Caki2 (cell line): ENCODE measurements at places on chromosomes 1 and 21.

DNA sequence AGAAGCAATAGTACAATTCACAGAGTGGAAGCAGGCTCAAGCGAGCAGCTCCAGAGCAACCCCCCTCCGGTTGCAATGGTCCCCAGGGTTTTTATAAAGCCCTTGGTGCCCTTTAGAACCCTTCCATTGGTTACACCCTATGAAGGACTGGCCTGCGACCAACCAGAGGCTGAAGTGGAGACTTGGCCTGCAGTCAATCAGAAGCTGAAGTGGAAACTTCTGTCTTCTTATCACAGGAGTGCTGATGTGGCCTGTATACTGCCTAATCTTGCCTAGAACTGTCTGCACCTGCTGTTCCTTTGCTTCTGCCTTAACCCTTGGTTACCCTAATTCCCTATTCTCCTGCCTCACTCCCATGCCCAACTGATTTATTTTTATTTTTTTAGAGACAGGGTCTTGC, 15.4 kb upstream of the FRRS1 start:
- DNase-seq: no peak

GRCh38 chr21:34922479-34922878, 126.6 kb downstream of the RUNX1 start:
- no peak for DNase-seq

DNA sequence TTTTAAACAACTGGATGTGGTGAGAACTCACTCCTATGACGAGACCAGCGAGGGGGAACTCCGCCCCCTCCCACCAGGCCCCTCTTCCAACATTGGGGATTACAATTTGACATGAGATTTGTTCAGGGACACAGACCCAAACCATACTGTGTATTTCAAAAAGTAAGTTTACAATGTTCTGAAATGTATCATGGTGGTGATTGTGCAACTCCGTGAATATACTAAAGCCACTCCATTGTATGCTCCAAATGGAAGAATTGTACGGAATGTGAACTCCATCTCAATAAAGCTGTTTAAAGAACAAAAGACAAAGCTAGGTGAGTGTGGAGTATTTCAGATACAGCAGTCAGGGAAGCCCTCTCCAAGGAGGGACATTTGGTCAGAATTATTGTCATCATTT, 432.1 kb upstream of the VAMP3 start:
- DNase-seq: no peak

DNA sequence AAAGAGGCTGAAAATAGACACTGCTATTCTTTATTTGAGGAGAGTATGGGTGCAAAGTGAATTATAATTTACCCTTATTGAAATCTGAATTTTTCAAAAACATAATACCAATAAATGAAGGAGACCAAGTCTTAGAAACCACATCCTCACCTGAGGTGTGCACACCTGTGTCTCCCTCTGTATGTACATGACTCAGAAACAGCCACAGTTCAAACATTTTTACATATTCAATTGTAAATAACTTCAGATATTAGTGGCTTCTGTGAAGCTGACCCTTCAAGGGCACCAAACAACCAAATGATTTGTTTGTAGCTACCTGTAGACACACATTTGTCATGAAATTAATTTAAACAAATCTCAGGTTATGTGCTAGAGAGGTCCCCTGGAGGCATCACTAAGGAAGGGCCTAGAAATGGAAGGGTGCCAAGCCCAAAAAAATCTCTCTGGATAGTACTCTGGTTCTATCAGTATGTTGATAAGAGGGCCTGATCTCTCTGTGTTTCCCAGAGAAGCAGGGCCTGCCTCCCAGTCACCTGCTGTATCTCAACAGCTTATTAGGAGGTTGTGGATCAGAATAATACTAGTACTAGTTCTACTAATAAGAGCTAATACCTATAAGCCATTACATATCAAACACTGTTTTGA, 28.1 kb downstream of the ERI3 start:
- DNase-seq: no peak

- DNase-seq: no peak
Measured at GRCh38 chr1:25756215-25756614, 43.8 kb upstream of the SELENON start.

DNA sequence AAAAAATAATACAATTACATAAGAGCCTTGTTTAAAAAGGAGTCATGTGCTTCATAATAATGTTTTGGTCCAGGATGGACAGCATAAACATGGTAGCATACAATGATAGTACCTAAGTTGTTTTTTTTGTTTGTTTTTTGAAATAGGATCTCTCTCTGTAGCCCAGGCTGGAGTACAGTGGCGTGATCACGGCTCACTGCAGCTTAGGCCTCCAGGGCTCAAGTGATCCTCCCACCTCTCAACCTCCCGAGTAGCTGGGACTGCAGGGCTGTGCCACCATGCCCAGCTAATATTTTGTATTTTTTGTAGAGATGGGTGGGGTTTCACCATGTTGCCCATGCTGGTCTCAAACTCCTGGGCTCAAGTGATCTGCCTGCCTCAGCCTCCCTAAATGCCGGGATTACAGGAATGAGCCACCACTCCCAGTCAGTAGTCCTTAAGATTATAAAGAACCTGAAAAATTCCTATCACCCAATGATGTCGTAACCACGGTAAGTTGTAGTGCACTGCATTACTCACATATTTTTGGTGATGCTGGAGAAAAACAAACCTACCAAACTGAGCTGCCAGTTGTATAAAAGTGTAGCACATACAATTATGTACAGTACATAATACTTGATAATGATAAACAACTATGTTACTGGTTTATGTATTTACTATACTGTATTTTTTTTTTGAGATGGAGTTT, 22.4 kb upstream of the RCOR3 start:
- no peak for DNase-seq

DNA sequence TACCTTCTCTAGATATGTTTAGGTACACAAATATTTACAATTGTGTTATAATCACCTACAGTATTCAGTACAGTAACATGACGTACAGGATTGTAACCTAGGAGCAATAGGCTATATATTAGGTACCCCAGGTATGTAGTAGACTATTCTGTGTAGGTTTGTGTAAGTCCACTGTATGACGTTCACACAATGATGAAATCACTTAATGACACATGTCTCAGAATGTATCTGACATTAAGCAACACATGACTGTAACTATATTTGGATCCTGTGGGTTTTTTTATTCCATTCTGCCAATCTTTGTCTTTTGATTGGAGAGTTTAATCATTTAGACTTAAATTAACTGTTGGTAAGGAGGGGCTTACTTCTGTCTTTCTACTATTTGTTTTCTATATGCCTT, 52.1 kb downstream of the STYXL2 start:
- DNase-seq: no peak

DNA sequence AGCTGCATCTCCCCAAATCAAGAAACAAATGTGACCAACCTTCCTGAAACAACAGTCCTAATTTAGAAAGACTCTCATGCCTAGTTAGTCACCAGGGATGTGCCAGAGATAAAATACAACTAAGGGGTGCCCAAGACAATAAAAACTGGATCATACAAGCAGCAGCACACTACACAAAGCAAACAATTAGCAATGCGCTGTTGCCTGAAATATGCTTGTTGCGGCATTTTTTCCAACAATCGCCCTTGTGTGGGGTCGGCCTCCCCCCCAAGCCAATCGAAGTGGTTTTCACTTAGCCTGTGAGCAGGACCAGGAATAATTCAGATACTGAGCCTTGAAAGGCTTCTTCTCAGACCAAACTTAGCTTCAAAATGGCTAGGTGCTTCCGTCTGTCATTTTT, 1.4 kb upstream of the STMN1 start:
- DNase-seq: no peak

DNA sequence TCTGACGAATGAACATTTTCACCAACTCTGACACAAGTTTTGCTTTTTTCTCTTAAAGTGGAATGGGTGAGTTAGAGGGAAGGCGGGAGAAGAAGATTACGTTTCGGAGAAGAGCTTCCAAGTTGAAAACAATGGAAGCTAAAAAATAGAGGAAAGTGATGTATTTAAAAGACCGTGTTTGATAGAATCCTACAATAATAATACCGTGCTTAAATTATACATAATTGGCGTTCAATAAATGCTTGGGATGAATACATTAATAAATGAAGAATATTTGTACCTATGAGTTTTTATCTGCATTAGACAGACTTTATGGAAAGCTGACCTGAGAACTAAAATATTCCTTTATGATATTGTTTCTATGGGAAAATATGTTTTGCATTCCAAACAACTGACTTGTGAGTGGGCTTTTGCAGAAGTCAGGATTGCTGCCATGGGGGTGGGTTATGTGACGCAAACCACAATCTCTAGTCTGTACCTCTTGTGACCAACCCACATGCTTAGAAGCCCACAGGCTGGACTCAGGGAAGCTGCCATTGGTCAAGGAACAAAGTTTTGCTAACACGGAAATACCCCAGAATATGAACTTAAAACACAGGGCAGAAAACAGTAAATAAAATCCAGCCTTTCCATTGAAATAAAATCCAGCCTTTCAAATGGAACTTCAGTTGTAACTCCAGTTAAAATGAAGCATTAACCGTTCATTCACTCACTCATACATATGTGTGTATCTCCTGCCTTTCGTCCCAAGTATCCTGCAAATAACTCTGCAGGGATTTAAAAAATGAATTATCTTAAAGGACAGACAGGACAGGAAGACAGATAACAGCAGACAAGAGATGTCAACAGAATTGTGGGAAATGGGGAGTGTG, 21.3 kb upstream of the ATF3 start:
- DNase-seq: no peak

- no peak for DNase-seq
Measured at GRCh38 chr21:38925923-38926322, 120.2 kb downstream of the ETS2 start.

GRCh38 chr1:232568906-232569553, 60.9 kb downstream of the SIPA1L2 start:
- no peak for DNase-seq

- DNase-seq: no peak
Measured at GRCh38 chr1:232504651-232505050, 125.3 kb downstream of the SIPA1L2 start.

DNA sequence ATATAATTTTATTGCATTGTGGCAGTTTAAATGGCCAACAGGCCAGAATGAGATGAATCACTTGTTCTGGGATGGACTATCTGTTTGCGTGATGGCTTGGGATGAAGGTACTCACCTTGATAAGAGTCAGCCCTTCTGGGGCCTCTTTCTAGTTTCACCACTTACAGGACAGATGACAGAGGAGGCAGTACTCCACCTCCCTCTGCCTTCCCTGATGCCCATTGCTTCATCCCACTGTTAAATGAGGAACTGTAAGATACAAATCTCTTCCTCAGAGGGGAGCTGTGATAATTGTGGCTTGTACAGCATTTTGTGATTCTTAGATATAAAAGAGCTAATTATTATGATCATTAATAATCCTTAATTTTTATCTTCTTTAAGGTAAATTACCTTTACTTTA, 3.7 kb upstream of the TCHH start:
- no peak for DNase-seq

- no peak for DNase-seq
Measured at GRCh38 chr1:208510192-208510952, 266.2 kb upstream of the PLXNA2 start.

GRCh38 chr1:229296541-229296941, 25.6 kb downstream of the RAB4A start:
- no peak for DNase-seq

DNA sequence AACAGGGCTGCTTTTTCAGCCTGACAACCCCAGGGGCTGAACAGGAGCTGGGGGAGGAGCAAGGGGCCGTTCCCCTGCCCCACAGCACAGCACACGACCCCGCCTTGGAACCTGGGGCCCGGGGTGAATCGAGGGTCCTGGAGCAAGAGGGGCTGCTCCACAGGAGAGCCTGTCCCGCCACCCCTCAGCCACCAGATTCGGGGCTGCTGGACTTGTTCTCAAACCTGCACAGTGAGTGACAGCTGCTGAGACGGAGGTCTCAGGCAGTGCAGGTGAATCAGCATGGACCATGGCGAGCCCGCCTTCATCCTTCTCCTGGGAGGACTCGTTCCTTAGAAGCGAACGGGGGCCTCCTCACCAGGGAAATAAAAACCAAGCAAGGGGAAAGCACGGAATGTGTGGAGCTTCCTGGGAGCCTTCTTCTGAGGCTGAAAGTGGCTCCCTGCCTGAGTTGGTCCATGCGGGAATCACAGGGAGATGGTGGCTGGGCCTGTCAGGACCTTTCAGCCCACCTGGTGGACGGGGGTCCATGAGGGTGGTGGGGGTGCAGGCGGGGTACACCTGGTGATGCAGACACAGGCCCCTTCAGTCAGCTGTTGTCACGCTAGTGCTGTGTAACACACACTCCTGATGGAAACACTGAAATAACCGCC, 125.4 kb downstream of the SIK1 start:
- no peak for DNase-seq

GRCh38 chr1:242197907-242198820, 199.3 kb upstream of the MAP1LC3C start:
- DNase-seq: no peak

GRCh38 chr1:115814685-115815398, 26.1 kb downstream of the NHLH2 start:
- DNase-seq: no peak

GRCh38 chr1:239914751-239915231, 176.9 kb upstream of the FMN2 start:
- peak; percentile 45 for DNase-seq

DNA sequence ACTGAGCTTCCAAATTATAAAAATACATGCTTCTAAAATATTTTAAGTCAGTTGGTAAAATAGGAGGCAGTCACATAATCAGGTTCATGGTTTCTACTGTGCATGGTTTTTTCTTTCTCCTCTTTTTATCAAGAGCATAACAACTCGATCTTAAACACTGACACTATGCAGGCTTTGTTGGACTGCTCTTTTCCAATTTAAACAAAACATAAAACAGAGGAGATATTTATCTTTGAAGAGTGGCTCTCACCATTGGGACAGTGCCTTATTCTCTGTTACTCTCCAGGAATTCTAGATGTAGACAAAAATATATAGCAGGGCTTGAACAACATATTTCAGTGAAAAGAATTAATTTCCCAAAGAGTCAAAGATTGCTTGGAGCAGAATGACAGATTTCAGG, 883.5 kb upstream of the ADGRL2 start:
- DNase-seq: no peak

DNA sequence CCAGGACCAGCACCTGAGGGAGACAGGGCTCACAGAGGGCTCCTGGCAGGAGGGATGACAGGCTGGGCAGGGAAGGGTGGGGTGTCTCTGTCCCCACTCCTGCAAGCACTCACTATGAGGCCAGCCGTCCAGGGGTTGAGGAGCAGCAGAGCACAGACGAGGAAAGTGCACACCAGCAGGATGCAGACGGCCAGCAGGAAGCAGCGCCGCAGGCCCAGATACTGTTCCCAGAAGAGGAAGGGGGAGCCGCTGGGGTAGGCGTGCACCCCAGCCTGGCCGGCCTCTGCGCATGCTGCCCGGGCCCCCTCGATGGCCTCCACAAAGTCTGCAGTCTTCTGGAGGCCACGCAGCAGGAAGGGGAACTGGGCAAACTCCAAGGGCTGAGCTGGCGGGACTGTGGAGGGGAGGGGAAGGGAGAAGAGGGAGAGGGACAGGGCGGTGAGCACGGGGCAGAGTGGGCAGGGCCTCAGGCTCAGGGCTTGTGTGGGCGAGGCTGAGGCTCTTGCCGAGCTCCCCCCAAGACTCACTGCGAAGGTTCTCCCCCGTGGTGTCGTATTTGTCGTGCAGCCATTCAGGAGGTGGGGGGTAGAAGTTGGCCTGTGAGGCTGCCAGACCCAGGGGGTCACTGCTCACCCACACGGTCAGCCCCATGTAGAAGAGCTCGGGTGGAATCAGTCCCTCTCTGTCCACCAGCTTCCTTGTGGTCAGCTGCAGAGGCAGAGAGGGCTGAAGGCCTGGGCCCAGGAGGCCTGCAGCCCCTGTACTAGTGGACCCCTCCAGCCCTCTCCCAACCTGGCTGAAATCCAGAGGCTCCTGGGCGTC, 16.5 kb downstream of the PTCH2 start:
- DNase-seq: no peak

- no peak for DNase-seq
Measured at GRCh38 chr1:94980582-94981574, 54.0 kb upstream of the CNN3 start.
